Ovary (tissue), 10 donors: ENCODE measurements at places on chromosomes 5 and 9.

GRCh38 chr5:179302499-179303185 lies 42.6 kb downstream of the ADAMTS2 start:
- no peak for DNase-seq

GRCh38 chr5:157870837-157871834 lies 12.2 kb upstream of the CLINT1 start:
- DNase-seq: no peak

GRCh38 chr9:126443144-126443543 lies 116.5 kb downstream of the MVB12B start:
- DNase-seq: no peak

- DNase-seq: no peak
Observed at GRCh38 chr5:156361436-156362109, 34.6 kb downstream of the SGCD start.

- DNase-seq: no peak
Observed at GRCh38 chr5:149664666-149665415, 65.3 kb upstream of the PPARGC1B start.

DNA sequence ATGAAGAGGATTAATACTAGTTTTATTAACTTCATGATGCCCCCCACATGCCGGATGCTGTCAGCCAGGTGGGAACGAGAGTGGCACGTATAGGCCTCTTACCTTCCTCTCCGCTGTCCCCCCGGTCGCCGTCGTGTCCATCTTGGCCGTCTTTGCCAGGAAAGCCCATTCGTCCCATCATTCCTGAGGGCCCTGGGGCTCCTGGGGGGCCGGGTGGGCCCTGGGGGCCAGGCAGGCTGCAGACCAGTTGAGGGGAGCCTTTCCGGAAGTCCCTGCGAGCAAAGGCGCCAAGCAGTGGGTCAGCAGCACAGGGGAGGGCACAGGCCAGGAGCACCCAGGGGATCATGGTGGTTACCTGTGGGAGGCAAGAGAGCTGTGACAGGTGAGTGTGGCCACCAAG lies 15.8 kb downstream of the C1QTNF2 start:
- no peak for DNase-seq

DNA sequence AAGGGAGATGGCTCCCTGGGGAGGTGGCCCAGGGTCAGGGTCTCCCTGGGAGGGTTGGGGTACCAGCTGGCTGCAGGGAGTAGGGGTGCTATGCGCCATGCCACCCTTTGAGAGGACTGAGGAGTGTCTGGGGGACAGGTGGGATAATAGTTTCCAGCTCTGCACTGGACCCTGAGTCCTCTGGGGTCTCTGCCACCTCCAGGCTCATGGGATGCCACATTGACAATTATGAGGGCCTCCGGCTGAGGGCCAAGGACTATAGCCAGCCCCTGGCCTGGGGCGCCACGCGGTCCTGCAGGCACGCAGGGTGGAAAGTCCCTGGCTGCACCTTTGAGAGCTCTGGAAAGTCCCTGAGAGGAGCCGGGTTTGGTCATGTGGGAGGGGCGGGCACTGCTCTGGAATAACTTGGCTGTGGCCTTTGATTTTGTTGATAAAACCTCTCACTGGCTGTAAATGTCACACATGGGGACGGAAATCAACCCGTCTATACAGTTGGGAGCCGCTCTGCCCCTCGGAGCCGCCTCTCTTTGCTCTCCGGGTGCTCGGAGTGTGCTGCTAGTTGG lies 16.0 kb downstream of the TRAF2 start:
- no peak for DNase-seq

GRCh38 chr5:66932457-66932856 lies 264.1 kb downstream of the CD180 start:
- no peak for DNase-seq

DNA sequence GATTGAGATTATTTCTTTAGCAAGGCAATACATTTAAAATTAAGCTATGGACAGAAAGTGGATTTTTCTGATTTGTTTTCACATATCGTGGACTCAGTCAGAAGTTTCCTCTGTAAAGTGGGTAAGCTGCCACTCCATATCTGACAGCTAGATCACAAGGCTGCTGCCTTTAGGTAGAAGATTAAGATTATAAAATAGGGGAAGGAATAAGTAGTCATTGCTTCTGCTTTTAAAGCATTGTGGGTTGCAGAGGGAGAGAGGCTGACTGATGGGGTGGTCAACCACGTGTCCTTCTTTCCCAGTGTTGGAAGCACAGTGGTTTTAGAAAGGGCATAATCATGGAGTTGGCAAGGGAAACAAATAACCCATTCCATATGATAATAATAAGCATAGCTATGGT lies 74.3 kb upstream of the MOCS2 start:
- no peak for DNase-seq

GRCh38 chr9:124216474-124217176 lies 41.1 kb upstream of the NEK6 start:
- DNase-seq: no peak

GRCh38 chr9:89591274-89592212 lies 13.3 kb upstream of the GADD45G start:
- DNase-seq: no peak

GRCh38 chr9:13607481-13608441 lies 328.3 kb upstream of the MPDZ start:
- no peak for DNase-seq

DNA sequence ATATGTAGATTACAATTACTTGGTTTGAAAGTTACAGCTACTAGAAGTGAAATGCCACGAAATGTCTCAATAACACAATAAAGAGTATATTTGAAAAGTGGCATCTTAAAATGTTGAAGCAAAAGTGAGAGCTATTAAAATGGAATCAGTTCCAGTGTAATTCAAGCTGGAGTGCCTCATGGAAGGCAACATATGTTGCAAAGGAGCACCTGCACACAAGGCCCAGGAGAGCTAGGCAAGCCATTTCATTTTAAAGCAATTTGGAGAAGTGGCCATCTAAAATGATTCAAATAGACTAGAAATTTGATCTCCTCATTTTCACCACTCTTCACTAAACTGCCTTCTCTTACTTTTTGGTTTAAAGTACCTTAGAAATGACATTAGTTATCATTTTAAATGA lies 167.8 kb downstream of the GABRB2 start:
- DNase-seq: no peak

GRCh38 chr5:15483351-15484097 lies 16.5 kb upstream of the FBXL7 start:
- DNase-seq: no peak

GRCh38 chr9:20981486-20981885 lies 50.0 kb downstream of the HACD4 start:
- no peak for DNase-seq

- no peak for DNase-seq
Observed at GRCh38 chr9:90680534-90680933, 37.9 kb upstream of the DIRAS2 start.

DNA sequence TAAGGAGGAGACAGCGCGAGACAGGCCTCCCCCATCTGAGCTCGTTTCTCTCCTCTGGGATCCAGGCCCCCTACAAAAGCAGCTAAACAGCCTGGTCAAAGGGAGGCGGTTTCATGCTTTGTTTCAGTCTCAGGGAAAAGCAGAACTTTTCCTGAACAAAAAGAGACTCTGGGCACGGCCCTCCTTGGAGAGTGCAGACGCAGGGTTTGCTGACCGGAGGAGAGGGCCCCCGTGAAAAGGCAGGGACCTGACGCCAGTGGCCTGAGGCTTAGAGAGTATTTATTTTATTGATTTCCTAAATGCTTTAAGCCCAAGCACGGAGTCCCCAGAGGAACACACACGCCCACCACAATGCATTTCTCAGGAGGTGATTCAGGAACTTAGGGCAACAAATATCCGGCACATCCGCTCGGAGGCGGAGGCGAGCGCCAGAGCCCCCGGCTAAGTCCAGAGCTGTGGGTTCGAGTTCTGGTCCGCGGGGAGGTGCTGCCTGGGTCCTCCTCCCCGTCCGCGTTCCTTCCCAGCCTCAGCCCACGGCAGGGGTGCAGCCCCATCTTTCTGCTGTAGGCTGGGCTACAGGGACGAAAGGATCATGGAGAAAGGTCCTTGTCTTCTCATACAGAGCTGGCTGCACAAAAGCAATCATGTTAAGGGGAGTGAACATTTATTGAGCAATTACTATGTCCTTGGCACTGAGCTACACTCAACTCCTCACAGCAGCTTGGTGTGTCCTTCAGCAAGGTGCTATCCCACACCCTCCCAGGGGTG lies 40.0 kb downstream of the PTGES start:
- DNase-seq: no peak

DNA sequence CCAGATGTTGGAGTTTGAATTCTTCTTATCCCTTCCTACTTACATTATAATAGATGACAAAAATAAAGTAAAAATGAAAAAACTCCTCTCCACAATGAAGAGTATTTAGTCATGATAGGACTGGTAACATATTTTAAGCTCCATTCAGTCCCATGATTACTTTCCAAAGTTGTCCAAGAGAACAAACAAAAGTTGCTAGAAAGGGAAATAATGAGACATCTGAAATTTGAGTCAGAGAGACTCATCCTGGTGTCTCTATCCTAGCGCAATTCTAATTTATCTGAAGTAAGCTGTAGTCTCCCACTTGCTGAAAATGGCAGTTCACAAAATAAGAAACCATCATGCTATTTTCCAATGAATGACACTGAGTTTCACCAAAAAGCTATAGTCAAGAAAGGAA lies 152.2 kb downstream of the BNC2 start:
- DNase-seq: no peak

DNA sequence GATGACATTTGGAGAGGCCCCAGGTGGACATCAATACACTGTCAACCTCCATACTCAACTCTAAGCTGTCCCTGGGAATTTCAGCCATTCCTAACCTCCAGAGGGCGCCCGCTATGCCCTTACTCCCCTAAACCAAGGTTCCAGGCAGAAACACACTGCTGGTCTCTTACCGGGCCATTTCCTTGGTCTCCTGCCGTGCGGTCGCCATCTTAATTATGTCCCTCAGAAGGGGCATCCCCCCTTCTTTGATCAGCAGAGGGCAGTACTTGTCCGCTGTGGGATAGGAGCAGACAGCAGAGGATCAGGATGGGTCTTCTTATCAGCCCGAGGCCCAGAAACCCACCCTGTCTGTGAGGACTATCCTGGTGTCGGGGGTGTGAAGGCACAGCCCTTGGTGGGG lies 9.3 kb upstream of the ZDHHC12 start:
- peak; percentile 54 for DNase-seq

GRCh38 chr5:170302653-170303501 lies 5.3 kb upstream of the LCP2 start:
- DNase-seq: peak; percentile 57

DNA sequence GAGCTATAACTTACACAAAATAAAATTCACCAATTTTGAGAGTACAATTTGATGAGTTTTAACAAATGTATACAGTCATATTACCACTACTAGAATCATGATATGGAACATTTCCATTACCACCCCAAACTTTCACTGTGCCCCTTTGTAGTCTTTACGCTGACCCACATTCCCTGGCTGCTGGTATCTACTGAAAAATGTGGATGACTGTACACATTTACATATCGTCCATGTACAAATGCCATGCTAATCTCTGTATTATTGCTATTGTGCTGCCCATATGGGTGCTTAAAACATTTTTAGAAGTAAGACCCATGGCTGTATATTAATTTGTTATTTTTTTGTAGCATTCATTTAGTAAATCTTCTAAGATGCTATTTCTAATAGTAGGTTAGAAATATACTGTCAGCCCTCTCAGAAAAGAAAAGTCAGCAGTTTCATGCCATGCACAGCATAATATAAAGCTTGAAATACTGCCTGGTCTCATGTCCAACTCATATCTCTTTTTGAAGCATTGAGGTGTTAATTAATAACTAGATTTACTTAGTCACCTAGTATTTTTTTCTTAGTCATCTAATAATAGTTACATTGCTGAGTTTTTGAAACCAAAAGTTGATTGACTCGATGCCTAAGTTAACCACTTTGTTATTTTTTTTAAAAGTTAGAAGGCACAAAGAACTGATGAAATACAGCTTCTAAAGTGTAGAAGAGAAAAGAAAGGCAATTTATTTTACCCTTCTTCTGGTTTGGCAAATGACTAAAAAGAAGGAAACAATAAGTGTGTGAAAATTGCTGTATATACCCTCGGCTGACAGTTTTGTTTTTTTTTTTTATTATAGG lies 188.3 kb upstream of the MEF2C start:
- no peak for DNase-seq

- DNase-seq: peak; percentile 80
Observed at GRCh38 chr9:134475011-134475790, 148.9 kb downstream of the RXRA start.

GRCh38 chr9:89664896-89665329 lies 60.1 kb downstream of the GADD45G start:
- no peak for DNase-seq

DNA sequence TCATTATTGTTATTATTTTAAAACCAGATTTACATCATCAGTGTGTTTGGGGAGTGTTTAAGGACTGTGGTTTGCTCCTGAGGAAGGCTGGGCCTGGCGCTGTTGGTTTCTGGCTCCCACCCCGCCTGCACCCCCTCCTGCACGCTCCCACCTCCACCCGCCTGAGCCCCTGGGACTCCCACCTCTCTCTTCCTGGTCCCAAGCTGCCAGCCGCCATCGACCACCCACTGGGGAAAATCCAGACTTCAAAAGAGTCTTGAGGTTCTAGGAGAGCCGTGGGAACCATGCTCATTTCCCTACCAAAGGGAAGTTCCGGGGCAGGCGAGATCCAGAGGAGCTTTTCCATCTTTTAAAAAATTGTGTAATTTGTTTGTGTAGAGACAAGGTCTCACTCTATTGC lies 35.0 kb upstream of the FUBP3 start:
- no peak for DNase-seq

DNA sequence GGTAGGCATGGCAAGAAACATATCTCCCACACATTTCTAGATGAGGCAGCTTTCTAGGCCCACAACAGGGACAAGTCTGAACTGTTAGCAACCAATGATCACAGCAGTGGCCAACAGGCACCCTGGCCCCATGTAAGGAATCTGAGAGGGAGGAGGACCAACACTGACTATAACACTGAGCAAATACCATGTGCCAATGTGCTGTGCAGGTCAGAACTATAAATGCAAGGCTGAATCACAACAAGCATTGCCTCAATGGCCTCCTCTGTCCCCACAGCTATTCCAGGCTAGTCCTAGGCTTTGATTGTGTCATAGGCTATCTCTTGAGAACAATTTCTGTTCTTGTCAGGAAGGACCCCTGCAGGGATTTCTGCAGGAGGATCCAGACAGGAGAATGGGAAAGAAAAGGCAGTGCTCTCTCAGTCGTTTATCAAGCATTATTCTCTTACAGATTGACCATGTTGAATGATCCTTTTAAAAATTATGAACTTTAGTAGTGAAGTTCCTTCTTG lies 221.2 kb downstream of the TLE1 start:
- DNase-seq: no peak

GRCh38 chr9:98415782-98416181 lies 160.3 kb upstream of the TBC1D2 start:
- no peak for DNase-seq
